Thoracic aorta (tissue), 2 donors: ENCODE measurements at places on chromosomes 5 and 9. TPM values are rescaled to one million over a fixed set of nuclear protein-coding genes. Genes with fewer than 3 reads are reported as not detected.

Gene NEUROG1
- not detected for total RNA-seq

Gene NUTM2G
- total RNA-seq, result not detected

Gene NPR2
- total RNA-seq, result 38.2 TPM

Gene SMIM33
- not detected for total RNA-seq

GRCh38 chr5:105088102-105088501 lies 1525.5 kb upstream of the NUDT12 start:
- H3K4me1 ChIP-seq, result no peaks in the 10 kb centered on the region
- no peaks in the 10 kb centered on the region for H3K27me3 ChIP-seq
- no peak overlapping the region for H3K27ac ChIP-seq
- H3K36me3 ChIP-seq, result no peaks in the 10 kb centered on the region
- no peak for DNase-seq
- no peak overlapping the region for H3K4me3 ChIP-seq

- no peaks in the 10 kb centered on the region for H3K27me3 ChIP-seq
- no peaks in the 10 kb centered on the region for H3K36me3 ChIP-seq
- H3K27ac ChIP-seq, result no peak overlapping the region
- H3K4me3 ChIP-seq, result no peak overlapping the region
- H3K4me1 ChIP-seq, result no peaks in the 10 kb centered on the region
Observed at GRCh38 chr9:116207371-116208111, 54.0 kb downstream of the PAPPA start.

GRCh38 chr5:134649163-134649835 lies 714 bp downstream of the SEC24A start:
- H3K4me3 ChIP-seq, result peak overlapping the region; percentile 93
- H3K27ac ChIP-seq, result peak overlapping the region; percentile 98
- H3K36me3 ChIP-seq, result no peaks in the 10 kb centered on the region
- no peak for DNase-seq
- H3K27me3 ChIP-seq, result no peaks in the 10 kb centered on the region

DNA sequence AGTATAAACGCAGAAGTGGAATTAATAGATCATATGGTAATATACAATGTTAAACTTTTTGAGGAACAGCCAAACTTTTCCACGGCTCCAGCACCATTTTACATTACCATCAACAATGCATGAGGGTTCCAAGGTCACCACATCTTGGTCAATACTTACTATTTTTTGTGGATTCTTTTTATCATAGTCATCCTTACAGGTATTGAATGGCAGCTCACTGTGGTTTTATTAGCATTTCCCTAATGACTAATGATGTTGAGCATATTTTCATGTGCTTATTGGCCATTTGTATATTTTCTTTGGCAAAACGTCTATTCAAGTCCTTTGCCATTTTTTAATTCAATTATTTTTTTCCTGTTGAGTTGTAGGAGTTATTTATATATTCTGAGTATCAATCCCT lies 14.1 kb upstream of the RAPGEF6 start:
- H3K4me3 ChIP-seq, result no peak overlapping the region
- H3K27me3 ChIP-seq, result no peaks in the 10 kb centered on the region
- peaks cover 13% of the 10 kb centered on the region for H3K36me3 ChIP-seq
- DNase-seq, result no peak
- peaks cover 3% of the 10 kb centered on the region for H3K4me1 ChIP-seq

DNA sequence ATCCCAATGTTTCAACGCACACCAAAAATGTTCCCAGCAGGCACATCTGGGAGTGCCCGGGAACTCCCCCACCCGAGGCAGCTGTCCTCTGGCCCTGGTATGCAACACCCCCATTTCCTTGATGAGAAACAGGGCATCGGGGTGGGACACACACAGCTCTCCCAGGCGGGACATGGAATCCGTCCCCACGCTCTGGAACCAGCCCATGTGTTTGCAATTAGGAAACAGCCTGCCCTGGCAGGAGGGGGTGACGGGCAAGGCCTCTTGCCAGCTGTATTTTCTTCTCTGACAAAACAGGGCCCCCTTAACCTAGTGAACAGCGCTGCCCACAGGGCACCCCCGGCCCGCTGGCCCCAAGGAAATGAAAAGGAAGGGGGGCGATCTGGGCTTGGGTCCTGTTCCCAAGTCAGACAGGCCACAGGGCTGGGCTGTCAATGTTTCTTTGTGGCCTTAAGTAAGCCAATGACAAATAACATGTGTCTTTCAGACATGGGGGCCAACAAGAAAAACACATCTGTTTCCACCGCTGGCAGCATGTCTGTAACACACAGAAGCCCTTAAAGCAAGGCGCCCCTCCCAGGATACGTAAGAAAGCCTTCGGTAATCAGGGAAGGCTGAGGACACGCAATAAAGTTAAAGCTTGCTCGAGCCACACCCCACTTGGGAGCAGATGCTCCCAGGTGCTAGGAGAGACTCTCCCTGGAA lies 125.3 kb downstream of the ROR2 start:
- H3K36me3 ChIP-seq, result no peaks in the 10 kb centered on the region
- H3K4me1 ChIP-seq, result no peaks in the 10 kb centered on the region
- H3K27me3 ChIP-seq, result no peaks in the 10 kb centered on the region
- DNase-seq, result no peak
- H3K4me3 ChIP-seq, result no peak overlapping the region
- H3K27ac ChIP-seq, result no peak overlapping the region

DNA sequence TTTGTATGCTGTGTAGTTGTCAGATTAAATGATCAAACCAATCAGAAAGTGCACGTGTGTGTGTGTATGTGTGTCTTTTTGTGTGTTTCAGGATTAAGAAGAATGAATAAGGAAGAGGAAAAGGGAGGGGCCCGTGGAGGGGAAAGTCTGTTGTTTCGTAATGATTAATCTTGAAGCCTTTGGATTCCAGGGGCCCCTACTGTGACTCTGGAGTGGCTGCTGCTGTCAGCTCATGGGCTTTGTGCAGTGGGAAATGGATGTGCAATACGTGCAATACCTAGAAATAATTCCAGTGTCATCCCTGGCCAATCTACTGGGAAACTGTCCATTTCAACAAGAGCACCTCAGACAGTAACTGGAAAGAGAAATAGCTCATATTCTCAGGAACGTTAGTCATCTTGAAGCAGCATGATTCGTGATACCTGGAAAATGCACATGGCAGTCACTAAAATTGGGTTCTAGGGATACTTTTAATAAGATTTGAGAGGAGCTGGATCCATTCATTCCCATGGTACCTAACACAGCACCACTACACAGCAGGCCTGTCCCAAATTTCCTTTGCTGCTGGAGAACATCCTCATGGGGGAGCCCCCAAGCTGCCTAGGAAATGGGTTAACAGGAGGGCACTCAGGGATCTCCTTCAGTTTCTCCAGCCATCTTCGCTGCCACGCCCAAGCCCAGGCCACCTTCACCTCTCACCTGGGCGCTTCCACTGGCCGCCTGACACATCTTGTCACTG lies 186.3 kb downstream of the NR3C1 start:
- H3K36me3 ChIP-seq, result peaks cover 5% of the 10 kb centered on the region
- H3K27ac ChIP-seq, result no peak overlapping the region
- H3K4me3 ChIP-seq, result no peak overlapping the region
- no peak for DNase-seq
- no peaks in the 10 kb centered on the region for H3K27me3 ChIP-seq

DNA sequence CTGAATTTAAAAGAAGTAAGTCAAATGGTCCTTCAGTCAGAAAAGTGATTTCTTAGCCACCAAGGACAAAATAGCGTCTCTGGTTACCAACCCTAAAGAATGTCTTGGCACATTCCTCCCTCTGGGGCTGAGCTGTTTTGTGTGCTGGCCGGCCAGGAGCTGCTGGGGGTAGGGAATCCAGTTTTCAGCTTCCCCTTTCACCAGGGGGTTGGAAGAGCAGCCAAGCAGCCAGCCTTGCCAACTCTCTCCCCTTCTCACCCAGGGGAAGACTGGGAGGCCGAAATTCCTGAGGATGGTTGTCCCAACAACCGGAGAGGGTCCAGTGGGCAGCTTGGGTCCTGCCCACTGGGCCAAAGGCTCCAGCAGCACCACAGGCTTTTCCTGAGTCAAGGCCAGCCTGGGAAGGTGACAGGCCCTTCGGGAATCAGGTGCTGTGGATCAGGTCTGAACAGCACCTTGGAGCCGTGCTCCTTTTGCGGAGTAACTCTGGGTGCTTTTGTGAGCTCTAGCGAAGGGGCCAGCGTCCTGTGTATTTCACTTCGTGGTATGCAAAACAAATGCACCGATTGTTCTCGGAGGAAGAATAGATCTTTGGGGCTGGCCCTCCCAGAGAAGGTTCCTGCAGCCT lies 4.2 kb downstream of the WWC1 start:
- no peak for DNase-seq
- H3K36me3 ChIP-seq, result no peaks in the 10 kb centered on the region
- H3K27ac ChIP-seq, result no peak overlapping the region
- no peaks in the 10 kb centered on the region for H3K27me3 ChIP-seq
- no peak overlapping the region for H3K4me3 ChIP-seq

DNA sequence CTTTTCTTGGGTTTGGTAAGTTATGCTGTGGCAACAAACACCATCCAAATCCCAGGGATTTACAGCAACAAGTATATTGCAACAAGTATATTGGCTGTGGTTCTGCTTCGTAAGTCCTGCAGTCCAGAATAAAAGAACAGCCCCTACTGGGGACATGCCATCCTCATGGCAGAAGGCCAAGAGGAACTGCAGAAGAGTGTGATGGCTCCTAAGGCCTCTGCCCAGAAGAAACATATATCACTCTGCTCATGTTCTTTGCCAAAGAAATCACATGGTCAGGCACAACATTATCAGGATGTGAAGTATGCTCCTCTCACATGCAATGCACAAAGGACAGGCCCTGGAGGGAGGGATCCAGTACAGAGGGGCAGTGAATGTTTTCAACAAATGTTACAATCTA lies 159.6 kb upstream of the TAS2R1 start:
- no peak overlapping the region for H3K27ac ChIP-seq
- H3K27me3 ChIP-seq, result no peaks in the 10 kb centered on the region
- no peak overlapping the region for H3K4me3 ChIP-seq
- no peak for DNase-seq

DNA sequence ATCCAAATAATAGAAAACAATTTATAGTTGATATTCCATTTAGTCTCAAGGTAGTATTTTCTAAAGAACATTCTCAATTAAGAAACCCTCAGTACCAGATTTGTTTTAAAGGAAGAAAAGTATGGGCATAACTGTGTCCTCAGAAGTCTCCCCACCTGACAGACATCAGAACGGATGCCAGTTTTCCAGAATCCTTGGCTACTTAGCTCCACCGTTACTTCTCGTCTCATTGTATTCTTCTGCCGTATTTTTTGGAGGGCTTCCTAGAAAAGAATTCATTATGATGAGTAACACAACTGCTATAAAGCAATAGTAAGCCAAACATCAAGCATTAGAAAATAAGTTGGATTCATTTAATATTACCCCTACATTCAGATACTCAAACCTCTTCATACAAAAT lies 67.8 kb downstream of the DROSHA start:
- H3K4me1 ChIP-seq, result no peaks in the 10 kb centered on the region
- no peak overlapping the region for H3K27ac ChIP-seq
- H3K27me3 ChIP-seq, result no peaks in the 10 kb centered on the region
- no peak for DNase-seq
- no peak overlapping the region for H3K4me3 ChIP-seq

DNA sequence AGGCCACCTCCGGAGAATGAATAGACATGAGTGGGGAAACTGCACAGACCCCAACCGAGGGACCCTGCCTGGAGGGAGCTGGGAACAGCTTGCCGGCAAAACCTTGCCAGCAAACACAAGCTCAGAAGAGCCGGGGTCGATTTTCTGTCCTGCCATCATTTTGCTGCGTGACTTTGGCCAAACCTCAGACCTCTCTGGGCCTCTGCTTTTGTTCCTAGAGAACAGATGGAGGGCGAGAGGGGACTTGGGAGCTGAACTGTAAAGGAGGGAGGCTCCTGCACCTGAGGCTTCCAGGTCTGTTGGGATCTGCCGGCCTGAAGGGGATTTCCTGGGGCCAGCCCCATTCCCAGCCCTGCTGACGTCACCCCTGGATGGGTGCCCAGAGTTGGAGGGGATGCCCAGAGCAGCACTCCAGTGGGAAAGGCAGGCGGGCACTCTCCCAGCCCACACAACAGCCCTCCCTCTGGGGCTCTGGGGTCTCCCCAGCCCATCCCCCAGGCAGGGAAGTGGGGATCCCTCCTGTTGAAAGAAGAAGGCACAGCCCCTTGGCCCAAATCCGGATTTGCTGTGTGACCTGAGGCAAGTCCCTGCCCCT lies 40.4 kb upstream of the SYNPO start:
- peak overlapping the region; percentile 99 for H3K27ac ChIP-seq
- peaks cover 96% of the 10 kb centered on the region for H3K4me1 ChIP-seq
- no peaks in the 10 kb centered on the region for H3K27me3 ChIP-seq
- peak; percentile 64 for DNase-seq
- H3K4me3 ChIP-seq, result peak overlapping the region; percentile 65

GRCh38 chr9:61634192-61634591 lies 444.4 kb downstream of the SPATA31A7 start:
- DNase-seq, result no peak
- H3K27ac ChIP-seq, result no peak overlapping the region

DNA sequence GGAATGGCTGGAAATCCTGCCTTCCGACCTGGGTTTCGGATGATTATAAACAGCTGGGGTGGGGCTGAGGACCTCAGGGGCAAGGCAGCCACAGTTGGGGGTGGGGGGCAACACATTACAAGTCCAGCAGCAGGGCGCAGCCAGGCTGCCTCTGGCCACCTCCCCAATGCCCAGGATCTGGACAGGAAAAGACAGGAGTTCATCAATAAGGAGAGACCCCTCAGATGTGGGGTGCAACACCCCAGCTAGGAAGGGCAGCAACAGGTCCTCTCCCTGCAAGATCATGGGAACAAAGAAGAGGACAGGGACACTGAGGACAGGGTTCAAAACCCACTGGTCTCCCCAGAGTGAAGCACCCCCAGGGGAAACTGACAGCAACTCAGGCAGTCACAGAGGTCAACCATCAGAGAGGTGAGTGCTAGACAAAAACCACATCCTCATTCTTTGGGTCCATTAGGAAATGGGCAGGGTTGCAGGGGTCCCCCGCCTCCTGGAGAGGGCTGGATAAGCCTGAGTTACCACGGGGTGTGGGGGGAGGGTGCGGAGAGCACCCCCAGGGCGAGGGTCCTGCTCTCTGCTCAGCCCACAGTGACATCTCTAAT lies 33.5 kb downstream of the SEMA4D start:
- no peaks in the 10 kb centered on the region for H3K36me3 ChIP-seq
- H3K4me1 ChIP-seq, result peaks cover 20% of the 10 kb centered on the region
- no peak overlapping the region for H3K4me3 ChIP-seq
- no peak overlapping the region for H3K27ac ChIP-seq
- DNase-seq, result no peak

- H3K36me3 ChIP-seq, result no peaks in the 10 kb centered on the region
- no peak for DNase-seq
- no peak overlapping the region for H3K4me3 ChIP-seq
- H3K4me1 ChIP-seq, result no peaks in the 10 kb centered on the region
- no peak overlapping the region for H3K27ac ChIP-seq
Observed at GRCh38 chr9:76289042-76289441, 105.2 kb downstream of the RFK start.
